AML-193 (cell line): ENCODE measurements at places on chromosomes 2 and 18.

DNA sequence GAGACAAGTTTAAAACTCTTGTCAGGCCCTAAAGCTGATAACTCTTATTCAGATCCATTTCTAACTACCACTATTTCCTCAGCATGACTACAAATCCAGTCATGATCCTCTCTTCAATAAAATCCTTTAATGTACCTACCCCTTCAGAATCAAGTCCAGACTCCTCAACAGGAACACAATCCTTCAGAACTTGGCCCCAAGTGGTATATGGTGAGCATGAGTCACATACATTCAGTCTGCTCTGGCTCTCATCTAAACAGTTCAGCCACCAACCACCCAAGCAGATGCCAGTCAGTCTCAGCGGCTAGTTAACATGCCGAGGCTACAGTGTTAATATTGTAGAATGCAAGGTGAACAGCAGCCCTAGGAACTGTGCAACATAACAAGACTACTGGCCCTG lies 9.7 kb downstream of the LMAN2L start:
- no peak for DNase-seq

GRCh38 chr2:134601264-134601663 lies 117.5 kb downstream of the TMEM163 start:
- no peak for DNase-seq

DNA sequence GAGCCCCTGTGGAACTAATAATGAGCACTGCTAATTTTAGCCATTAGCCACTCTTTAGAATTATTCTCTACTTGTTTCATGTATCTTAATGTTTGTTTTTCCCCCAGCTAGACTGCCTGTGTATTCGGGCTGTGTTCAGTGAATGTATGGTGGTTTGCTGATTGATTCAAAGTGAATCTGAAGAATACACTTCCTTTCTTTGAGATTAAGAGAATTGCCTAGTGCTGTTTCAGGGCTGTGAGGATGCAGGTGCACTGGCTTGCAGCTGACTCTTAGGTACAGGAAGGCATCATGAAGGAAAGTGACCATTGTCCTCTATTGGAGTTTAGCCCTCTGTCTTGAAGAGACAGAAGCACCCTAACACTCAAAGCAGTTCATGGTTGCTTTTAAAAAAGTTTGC lies 138.7 kb downstream of the CERS6 start:
- no peak for DNase-seq

DNA sequence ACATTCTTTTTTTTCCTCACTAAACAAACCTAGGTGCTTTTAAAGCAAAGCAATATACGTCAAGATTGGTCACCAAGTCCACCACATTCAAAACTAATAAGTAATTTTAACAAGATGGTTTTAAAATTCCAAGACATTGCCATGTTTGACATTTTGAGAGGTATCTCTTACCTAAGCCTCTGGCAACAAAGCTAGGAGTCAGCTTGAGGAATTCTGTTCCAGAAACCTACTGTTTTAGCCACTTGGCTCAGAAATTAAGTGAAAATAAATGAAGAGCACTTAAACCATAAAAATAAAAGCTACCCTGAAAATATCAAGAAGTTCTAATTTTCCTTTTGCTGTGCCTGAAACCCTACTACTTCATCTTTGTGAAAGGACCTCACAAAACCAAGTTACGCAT lies 30.0 kb upstream of the CHMP3 start:
- no peak for DNase-seq

DNA sequence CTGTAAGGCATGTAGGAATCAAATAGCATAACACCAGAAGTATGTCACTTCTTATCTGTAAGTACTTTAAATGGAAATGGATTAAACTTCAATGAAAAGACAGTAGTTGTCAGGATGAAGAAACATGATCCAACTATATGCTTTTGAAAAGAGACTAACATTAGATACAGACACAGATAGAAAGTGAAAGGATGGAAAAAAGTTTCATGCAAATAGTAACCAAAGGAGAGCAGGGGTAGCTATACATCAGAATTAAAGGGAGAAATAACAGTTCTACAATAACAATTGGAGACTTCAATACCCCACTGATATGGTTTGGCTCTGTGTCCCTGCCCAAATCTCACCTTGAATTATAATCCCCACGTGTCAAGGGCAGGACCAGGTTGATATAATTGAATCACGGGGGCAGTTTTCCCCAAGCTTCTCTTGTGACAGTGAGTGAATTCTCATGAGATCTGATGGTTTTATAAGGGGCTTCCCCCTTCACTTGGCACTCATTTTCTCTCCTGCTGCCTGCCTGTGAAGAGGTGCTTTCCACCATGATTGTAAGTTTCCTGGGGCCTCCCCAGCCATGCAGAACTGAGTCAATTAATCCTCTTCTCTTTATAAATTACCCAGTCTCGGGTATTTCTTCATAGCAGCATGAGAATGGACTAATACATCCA lies 205.4 kb upstream of the CDH2 start:
- no peak for DNase-seq

DNA sequence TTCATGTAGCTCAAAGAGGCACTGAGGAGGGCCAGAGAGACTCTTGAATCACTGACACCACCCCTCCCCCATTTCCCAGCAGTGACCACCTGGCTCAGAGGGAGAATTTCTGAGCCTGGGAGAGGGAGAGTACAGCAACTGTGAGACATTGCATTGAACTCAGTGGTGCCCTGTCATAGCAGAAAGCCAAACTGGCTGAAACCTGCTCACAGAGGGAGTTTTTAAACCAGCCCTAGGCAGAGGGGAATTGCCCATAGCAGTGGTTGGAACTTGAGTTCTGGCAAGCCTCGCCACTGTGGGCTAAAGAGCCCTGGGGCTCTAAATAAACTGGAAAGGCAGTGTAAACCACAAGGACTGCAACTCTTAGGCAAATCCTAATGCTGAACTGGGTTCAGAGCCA lies 243.1 kb downstream of the ADCYAP1 start:
- no peak for DNase-seq

DNA sequence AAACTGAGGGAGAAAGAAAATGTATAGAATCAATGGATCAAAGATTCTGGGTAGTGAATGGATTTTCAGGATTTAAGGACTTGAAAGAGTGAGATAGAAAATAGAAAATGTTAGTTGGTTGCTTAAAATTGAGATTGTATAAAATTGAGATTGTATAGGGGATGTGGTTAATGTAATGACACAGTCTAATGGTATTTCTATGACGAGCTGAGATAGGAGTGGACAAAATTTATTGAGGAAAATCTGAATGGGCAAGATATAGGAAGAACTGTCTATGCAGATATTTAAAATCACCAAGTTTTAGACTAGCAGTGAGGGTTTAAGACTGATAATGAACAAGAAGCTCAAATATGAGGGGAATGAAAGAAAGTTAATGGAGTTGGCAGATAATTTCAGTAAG lies 406.6 kb downstream of the NYAP2 start:
- DNase-seq: no peak

GRCh38 chr18:60331890-60332289 lies 40.7 kb downstream of the MC4R start:
- no peak for DNase-seq

- DNase-seq: no peak
These were observed 15.5 kb downstream of the MRPS5 start for GRCh38 chr2:95106081-95106480.

DNA sequence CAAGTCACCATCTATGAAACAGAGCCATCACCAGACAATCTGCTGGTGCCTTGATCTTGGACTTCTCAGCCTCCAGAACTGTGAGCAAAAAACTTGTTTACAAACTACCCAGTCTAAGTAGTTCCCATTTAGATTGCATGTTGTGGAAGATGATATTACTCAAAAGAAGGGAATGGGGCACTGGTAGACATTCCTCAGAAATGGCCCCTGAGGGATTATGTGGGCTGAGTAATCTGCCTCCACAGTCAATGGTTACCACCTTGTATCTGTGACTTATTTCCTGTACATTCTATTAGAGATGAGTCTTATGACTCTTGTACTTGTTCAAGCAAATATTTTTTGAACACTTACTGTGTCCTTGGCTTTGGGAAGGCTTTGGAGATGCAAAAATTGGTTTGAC lies 160.4 kb downstream of the NUP35 start:
- no peak for DNase-seq

GRCh38 chr2:29388071-29388470 lies 272.9 kb downstream of the CLIP4 start:
- DNase-seq: no peak

- DNase-seq: no peak
These were observed 20.3 kb upstream of the RBBP8 start for GRCh38 chr18:22912835-22913234.

DNA sequence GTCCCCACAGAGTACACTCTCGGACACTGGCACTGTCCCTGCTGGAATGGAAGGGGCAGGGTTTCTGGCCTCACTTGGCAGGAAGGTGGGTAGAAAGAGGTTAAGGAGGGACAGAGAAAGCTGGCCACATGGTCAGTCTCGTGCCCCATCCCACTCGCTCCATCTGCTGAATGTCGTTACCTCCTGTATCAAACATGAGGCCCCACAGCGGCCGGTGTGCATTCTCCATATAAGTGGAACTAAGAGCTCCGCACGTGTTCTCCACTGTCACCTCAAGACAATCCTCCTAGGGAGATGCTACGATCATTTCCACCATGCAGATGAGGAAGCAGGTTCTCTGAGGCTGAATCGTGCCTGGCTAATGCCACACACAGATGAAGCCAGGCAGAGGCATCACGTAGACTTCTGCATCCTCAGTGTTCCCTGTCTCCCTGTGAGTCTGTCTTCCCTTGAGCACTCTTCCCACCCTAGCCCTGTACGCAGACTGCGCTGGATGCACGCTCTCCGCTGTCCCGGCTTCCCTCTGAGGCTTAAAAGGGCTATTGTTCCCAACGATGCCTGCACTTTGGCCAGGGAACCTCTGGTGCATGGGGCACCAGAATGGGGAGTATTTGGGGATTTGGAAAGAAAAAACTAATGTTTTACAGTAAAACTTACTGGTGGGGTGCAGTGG lies 35.1 kb downstream of the MAL start:
- DNase-seq: no peak
